Brain (organoid and tissue), 16 donors: ENCODE measurements at places on chromosomes 2 and 18. TPM values are rescaled to one million over a fixed set of nuclear protein-coding genes. Genes with fewer than 3 reads are reported as not detected.

MARCHF4 gene
- polyA plus RNA-seq, result 41.1 TPM

GIGYF2 gene
- 20.8 TPM for polyA plus RNA-seq

SLC4A5 gene
- 0.37 TPM for polyA plus RNA-seq

CTNNA2 gene
- polyA plus RNA-seq, result 44.8 TPM

CD8B2 gene
- 1.6 TPM for polyA plus RNA-seq

CYP27A1 gene
- 56.6 TPM for polyA plus RNA-seq

LOXHD1 gene
- not detected for polyA plus RNA-seq
